ENCODE measurements at places on chromosomes 13 and 19.

DNA sequence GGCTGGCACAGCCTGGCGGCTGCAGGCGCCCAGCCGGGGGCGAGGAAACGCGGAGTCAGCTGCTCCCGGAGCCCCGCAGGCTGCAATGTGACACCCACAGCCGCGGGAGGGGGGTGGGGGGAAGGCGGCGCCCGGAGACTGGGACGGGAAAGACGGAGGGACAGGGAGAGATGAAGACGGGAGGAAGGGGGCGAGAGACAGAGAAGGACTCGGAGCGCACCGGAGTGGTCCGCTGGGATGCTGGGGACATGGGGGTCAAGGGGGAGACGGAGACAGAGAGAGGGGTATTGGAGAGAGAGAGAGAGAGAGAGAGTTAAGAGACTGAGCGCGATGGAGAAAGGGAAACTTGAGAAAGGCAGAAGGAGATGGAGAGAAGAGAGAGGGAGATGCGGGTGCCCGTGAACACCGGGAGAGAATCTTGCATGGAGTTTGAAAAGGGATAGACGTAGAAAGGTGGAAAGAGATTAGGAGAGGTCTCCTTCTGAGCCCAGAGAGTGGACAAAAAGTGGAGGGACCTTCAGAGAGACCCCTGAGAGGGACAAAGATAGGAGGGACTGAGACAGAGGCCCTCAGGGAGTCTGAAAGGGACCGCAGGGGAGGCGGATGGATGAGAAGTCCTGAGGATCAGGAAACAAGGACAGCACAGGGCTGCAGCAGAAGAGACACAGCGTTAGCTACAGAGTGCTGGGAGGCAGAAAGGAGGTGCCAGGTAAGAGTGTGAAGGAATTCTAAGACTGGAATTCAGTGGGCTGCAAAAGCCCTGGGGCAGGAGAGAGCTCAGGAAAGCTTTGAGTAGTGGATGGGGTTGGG, 1.0 kb downstream of the SCN1B start:
- no peak for DNase-seq

GRCh38 chr19:40155749-40156265, 35.4 kb upstream of the MAP3K10 start:
- no peak for DNase-seq

DNA sequence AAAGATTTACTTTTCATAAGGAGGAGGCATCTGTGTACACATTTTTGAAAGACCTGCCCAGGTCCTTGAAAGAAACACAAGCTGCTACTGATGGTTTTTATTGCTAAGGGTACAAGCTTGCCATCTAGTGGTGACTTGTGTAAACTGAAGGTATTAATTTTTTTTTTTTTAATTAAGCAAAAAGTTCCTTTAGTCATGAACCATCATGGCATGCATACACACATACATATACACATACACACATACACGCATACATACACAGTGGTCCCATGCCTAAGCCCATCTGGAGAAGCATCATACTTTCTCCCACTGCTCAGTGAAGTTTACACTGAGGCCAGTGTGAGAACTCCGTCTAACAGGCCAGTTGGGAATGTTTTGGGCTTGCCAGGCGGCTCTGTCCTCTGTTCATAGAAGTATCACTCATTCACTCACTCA, 312.5 kb downstream of the DCLK1 start:
- DNase-seq, result no peak

DNA sequence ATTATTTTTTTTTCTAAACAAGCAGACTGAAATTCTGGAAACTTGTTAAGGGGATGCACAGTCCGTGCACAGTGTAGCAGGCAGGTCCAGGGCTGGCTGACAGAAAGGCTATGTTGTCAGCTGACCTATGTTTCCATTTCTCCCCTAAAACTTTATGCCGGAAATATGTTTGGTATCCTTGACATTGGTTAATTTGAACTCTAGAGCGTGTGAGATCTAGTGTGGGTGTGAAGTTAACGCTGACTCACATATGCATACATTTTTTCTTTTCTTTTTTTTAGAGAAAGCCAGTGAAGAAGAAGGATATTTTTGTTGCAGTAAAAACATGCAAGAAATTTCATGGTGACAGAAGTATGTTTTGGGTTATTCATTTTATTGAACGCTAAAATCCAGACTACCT, 76.6 kb downstream of the B3GLCT start:
- no peak for DNase-seq

- peak; percentile 91 for DNase-seq
Measured at GRCh38 chr19:35744430-35745327, 539 bp downstream of the U2AF1L4 start.

GRCh38 chr13:32428581-32429432, 877 bp upstream of the N4BP2L1 start:
- DNase-seq, result no peak

DNA sequence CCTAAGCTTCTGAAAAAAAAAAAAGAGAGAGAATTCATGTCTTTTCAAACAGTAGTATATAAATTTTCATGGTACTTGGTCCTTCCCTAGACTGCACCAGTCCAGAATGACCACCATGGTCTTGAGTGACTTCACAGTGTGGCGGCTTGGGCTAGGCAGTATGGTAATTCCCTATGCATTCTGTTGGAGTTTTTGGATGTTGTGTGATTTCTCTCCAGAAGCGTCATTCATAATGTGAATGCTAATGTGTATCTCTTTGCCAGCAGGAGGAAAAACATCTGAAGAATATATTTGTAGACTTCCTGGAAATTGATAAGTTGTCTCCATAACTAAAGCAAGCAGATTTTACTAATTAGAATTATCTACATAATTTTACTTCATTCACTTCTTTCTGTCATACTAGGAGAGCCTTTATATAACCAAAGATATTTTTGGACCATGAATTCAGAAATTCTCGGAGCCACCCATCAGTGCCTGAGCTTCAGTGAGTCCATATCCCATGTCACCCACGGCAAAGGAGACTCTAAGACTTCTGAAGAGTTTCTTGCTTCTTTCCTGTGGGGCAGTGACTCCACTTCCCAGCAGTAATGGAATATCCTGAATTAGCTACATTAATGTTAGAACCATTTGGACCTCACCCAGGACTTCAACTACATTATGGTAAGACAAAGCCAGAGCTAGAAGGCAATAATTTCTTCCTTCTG, 8.4 kb downstream of the STARD13 start:
- DNase-seq, result no peak

DNA sequence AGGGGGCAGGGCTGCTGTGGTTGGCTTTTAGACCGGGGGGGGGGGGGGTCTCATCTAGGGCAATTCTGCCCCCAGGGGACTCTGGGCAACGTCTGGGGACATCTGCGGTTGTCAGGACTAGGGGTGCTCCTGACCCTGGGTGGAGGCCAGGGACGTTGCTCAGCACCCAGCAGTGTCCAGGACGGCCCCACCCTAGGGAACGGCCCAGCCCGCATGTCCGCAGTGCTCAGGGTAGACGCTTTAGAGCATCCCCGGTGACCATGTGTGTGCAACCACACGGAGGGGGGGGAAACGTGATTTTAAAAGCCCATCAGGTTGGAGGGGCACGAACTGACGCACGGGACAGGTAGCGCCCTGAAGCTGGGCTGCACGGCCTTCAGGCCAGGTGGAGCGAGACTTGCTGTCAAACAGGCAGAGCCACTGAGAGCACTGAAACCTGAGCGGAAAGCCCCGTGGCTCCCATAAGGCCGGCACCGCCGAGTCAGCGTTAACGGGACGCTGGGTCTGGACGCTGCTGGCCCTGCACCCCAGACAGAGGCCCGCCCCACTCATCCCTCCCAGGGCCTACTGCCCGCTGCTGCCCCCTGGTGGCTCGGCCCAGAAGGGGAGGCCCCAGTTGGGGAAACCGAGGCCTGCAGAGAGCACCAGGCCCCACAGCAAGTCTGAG, 8.3 kb downstream of the CACTIN start:
- no peak for DNase-seq

DNA sequence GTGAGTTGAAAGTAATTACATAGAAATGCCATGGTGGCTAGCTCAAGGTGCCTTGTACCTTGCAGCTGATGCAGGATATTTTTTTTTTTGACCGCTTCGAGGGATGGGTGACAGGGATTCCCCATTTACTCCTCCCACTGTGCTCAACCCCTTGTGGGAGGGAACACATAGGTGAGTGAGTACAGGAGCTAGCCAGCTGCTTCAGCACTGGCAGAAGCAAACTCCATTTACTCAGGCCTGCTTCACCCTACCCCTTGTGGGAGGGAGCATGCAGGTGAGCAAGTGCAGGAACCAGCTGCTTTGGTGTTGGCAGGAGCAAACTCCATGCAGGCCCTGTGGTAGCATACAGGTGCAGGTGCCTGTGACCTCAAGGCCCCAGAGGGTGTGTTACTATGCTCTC, 330.1 kb downstream of the TDRD3 start:
- no peak for DNase-seq

GRCh38 chr19:16067205-16067938, 8.9 kb upstream of the TPM4 start:
- DNase-seq, result no peak

DNA sequence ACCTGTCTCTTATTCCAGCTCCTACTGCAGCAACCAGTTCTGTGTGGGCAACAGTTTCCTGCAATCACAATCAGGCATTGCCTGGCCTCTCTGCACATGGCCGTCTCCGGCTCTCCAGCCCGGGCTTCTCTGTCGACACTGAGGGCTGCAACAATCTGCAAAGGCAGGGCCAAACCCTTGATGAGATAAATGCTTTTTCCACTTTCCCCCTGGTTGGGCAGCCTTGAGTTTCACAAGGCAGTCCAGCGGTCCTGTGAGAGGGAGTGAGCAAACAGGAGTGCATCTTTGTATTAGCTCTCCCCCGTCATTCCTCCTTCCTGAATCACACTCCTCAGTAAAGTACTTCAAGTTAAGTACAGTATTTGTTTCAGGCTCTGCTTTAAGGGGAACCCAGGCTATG, 40.7 kb upstream of the VWA8 start:
- DNase-seq, result peak; percentile 5

GRCh38 chr13:90591260-90591926, 756.1 kb upstream of the MIR17HG start:
- no peak for DNase-seq
